ENCODE measurements at places on chromosomes 3 and 15.

- DNase-seq = no peak
Measured at GRCh38 chr3:131739211-131739610, 236.4 kb upstream of the MRPL3 start.

GRCh38 chr3:49199900-49200281, 28.5 kb downstream of the KLHDC8B start:
- no peak for DNase-seq

DNA sequence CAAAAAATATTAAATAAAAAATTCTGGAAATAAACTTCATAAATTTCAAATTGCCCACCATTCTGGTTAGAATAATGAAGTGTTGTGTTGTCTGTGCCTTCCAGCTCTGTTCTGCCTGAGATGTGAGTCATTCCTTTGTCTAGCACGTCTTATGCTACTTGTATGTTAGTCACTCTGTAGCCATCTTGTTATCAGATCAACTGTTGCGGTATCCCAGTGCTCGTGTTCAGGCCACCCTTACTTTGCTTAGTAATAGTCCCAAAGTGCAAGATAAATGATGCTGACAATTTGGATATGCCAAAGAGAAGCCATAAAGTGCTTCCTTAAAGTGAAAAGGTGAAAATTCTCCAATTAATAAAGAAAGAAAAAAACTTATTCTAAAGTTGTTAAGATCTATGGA, 527.5 kb downstream of the NAALADL2 start:
- peak; percentile 89 for DNase-seq

DNA sequence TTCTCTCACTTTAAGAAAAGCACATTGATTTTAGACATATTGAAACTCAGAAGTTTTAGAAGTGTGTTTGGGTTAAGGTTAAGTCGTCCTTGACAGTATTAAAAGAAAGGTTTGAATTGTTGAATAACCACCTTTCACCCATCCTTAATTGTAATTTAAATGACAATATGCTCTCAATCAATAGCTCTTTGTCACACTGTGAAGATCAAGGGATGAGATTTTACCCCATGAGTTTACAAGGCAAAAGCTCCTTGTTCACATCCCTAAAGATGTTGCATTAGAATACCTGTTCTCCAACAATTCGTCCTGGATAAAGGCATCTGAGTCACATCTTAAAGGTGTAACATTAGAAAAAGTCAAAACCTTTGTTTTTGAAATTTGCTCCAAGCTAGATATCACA, 220.4 kb upstream of the MDFIC2 start:
- no peak for DNase-seq

DNA sequence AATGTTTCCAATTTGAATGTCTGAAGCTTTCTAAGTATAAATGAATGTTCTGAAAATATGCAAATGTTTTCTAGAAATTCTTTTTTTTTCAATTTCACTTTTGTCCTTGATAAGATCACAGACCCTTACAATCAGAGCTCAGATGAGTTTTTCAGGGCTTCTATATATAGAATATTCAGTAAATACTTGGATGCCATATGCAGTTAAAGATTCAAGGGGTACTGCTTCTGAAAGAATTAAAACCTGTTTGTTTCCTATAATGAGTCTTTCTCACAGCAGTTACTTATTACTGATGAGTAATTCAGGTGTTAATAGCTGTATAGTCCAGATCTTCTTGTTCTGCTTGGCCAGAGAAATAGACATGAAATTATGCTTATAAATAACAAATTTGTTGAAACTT, 812.6 kb downstream of the ZPLD1 start:
- DNase-seq = no peak

- DNase-seq = peak; percentile 82
Measured at GRCh38 chr3:140898340-140899180, 43.1 kb upstream of the SLC25A36 start.

DNA sequence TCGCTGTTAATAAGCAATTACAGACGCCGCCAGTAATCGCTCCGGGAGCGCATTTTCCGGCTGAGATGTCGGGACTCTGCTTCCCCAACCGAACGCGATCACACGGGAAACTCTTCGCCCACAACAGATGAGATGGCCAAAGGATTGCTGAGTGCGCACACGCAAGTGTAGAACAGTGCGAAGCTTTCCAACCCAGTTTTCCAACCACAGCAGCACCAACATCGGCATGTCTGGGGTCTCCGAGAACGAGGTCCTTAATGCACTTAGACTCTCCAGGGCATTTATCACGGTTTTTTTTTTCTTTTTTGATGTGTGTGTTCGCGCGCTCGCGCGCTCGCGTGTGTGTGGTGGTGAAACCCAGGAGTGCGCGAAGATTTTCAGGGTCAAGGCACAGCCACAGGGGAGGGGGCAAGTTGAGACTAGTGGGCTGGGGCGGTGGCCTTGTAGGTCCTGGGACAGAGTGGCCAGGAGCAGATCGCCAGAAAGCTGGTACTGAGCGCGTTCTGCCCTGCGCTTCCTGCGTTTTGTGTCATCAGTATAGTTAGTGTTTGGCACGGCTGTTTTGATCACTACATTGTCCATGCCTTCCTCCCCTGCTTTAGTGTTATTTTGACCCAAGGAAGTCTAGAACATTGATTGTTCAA, 1.8 kb upstream of the EOMES start:
- DNase-seq = no peak

All from fibroblast of skin of right biceps (primary cell).